ENCODE measurements at places on chromosomes 3 and 15. TPM values are rescaled to one million over a fixed set of nuclear protein-coding genes. Genes with fewer than 3 reads are reported as not detected.
A peak's percentile ranks its signal among the peaks of the same experiment; 100 is the strongest.

The NUP210 gene
- 202 TPM for total RNA-seq

The ATG7 gene
- 40.0 TPM for total RNA-seq

The SEMA6D gene
- not detected for total RNA-seq

GRCh38 chr15:94040541-94041248 lies 190.7 kb upstream of the MCTP2 start:
- no peaks in the 10 kb centered on the region for H3K27me3 ChIP-seq
- H3K36me3 ChIP-seq = no peaks in the 10 kb centered on the region

- H3K4me1 ChIP-seq = no peaks in the 10 kb centered on the region
- H3K27ac ChIP-seq = no peak overlapping the region
- no peak overlapping the region for H3K4me3 ChIP-seq
- no peak for DNase-seq
Measured at GRCh38 chr3:20326541-20326940, 140.5 kb upstream of the SGO1 start.

GRCh38 chr3:146830231-146830630 lies 225.1 kb upstream of the PLSCR5 start:
- H3K27ac ChIP-seq = no peak overlapping the region
- H3K4me1 ChIP-seq = no peaks in the 10 kb centered on the region
- DNase-seq = no peak
- no peak overlapping the region for H3K4me3 ChIP-seq
- H3K27me3 ChIP-seq = no peaks in the 10 kb centered on the region
- no peaks in the 10 kb centered on the region for H3K36me3 ChIP-seq

The ZNF774 gene
- total RNA-seq = 0.60 TPM

- H3K27ac ChIP-seq = no peak overlapping the region
- H3K36me3 ChIP-seq = no peaks in the 10 kb centered on the region
- no peaks in the 10 kb centered on the region for H3K27me3 ChIP-seq
Measured at GRCh38 chr15:54675241-54675640, 521.5 kb downstream of the RSL24D1 start.

DNA sequence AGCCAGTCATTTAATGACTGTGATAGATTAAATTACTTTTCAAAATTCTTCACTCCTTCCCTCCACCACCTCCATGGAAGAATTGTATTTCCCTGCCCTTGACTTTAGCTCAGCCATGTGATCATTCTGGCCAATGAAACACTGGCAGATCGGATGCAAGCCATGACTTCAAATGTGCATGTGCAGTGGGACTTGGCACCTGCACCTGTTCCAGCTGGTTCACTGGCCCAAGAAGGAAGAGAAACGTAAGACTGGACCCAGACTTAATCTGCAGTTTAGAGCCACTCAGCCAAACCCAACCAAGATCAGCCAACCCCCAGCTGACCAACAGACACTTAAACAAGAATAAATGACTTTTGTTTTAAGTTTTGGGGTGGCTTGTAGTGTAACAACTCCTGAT lies 11.8 kb downstream of the DPH3 start:
- DNase-seq = no peak
- H3K36me3 ChIP-seq = no peaks in the 10 kb centered on the region
- no peak overlapping the region for H3K27ac ChIP-seq
- H3K27me3 ChIP-seq = no peaks in the 10 kb centered on the region
- H3K4me3 ChIP-seq = no peak overlapping the region

GRCh38 chr15:63836579-63836978 lies 2.8 kb upstream of the HERC1 start:
- H3K36me3 ChIP-seq = peaks cover 6% of the 10 kb centered on the region
- DNase-seq = no peak
- peaks cover 28% of the 10 kb centered on the region for H3K4me1 ChIP-seq
- H3K27ac ChIP-seq = no peak overlapping the region
- H3K4me3 ChIP-seq = no peak overlapping the region

- H3K4me3 ChIP-seq = no peak overlapping the region
- no peak overlapping the region for H3K27ac ChIP-seq
- no peaks in the 10 kb centered on the region for H3K36me3 ChIP-seq
- no peaks in the 10 kb centered on the region for H3K4me1 ChIP-seq
Measured at GRCh38 chr3:63818282-63819150, 583 bp upstream of the C3orf49 start.

- H3K27me3 ChIP-seq = peaks cover 34% of the 10 kb centered on the region
- H3K4me3 ChIP-seq = no peak overlapping the region
- no peaks in the 10 kb centered on the region for H3K36me3 ChIP-seq
Measured at GRCh38 chr3:186154641-186155040, 45.8 kb upstream of the ETV5 start.

DNA sequence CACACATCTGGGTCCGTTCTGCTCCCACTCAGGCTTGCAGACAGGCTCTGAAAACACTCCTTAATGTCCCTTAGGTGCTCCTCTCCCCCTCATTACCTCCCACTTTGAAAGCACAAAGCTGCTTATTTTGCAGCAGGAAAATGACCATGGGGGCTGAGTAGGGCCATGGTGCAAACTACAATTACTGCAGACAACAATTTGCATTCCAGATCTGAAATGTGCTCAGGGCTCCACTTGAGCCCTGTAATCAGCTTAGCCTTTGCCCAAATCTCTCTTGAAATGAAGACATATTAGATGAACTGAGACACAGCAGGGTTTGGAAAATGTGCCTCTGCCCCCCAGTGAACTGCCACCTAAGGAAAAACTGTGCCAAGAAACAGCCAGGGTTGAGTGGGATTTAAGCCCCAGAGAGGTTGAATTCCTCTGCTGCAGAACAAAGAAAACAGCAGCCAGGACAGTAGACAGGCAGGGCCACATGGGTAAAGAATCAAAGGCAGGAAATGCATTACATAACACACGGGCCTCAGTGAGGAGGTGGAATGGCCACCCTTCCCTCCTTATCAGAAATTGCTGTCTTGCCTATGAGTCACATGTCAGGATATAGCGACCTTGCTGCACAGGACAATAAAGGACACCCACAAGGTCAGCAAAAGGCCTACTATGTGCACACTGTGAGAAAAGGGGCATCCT lies 126.8 kb upstream of the ARHGEF3 start:
- peak overlapping the region; percentile 73 for H3K27ac ChIP-seq
- peak; percentile 49 for DNase-seq
- H3K4me1 ChIP-seq = peaks cover 76% of the 10 kb centered on the region
- no peaks in the 10 kb centered on the region for H3K27me3 ChIP-seq

GRCh38 chr15:59380902-59381610 lies 8.4 kb upstream of the MYO1E start:
- peaks cover 8% of the 10 kb centered on the region for H3K27me3 ChIP-seq
- peaks cover 10% of the 10 kb centered on the region for H3K36me3 ChIP-seq
- H3K4me1 ChIP-seq = peaks cover 43% of the 10 kb centered on the region
- H3K4me3 ChIP-seq = no peak overlapping the region
- H3K27ac ChIP-seq = no peak overlapping the region

- peaks cover 3% of the 10 kb centered on the region for H3K27me3 ChIP-seq
- H3K27ac ChIP-seq = peak overlapping the region; percentile 93
- DNase-seq = no peak
- peak overlapping the region; percentile 88 for H3K4me3 ChIP-seq
- peaks cover 20% of the 10 kb centered on the region for H3K4me1 ChIP-seq
- H3K36me3 ChIP-seq = no peaks in the 10 kb centered on the region
Measured at GRCh38 chr15:75759416-75760130, 46.9 kb upstream of the CSPG4 start.

DNA sequence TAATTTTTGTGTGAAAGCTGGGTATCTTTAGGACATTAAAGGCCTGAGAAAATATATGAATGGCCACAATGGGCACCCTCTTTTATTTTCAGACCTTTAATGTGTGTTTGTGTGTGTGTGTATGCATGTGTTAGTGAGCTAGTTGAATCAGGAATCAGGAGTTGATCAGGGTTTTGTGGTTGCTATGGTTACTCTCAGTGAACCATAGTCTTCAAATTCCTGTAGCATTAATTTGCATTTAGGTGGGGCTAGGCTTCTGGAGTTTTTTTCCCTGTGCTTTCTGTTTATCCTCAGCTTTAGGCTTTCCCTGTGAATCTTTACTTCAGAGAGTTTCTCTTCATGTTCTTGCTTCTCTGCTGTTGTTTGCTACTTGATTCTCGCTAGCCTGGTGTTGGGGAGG lies 122.0 kb upstream of the ONECUT1 start:
- peaks cover 2% of the 10 kb centered on the region for H3K27me3 ChIP-seq
- H3K4me3 ChIP-seq = no peak overlapping the region
- DNase-seq = no peak
- H3K4me1 ChIP-seq = no peaks in the 10 kb centered on the region
- H3K36me3 ChIP-seq = no peaks in the 10 kb centered on the region

The RTP1 gene
- not detected for total RNA-seq

The PLA2G4F gene
- not detected for total RNA-seq

DNA sequence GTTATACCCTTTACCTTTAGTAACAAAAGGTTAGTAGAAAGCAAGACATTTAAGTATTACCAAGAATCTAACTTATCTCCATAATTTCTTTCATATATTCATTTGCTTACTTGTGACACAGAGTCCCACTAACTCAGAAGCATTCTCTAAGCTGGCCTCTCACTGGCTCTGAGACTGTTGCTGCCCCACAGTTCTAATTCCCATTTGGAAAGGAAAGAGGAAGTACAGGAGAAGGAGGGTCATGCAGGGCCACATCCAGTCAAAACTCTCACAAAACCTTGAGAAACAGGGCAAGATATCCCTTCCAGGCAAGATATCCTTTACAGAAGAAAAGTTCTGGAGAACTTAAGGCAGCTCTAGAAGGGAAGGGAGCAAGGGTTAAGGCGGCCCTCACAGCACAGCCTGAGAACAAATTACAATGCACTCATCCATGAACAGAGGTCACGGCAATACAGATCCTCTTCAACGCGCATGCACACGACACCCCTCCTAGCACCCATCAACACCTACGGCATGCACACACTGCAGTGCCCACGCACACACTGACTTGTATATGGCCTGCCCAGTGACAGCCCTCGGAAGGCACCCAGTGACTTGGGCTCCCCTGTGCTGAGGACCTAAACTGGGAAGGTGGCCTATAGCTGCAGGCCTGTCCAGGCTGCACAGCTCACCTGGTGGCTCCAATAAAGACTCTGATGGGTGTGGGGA lies 13.0 kb upstream of the MYO5C start:
- H3K27me3 ChIP-seq = no peaks in the 10 kb centered on the region
- DNase-seq = no peak
- H3K36me3 ChIP-seq = peaks cover 15% of the 10 kb centered on the region
- peaks cover 6% of the 10 kb centered on the region for H3K4me1 ChIP-seq
- no peak overlapping the region for H3K4me3 ChIP-seq

The PTPRG gene
- total RNA-seq = not detected

- no peaks in the 10 kb centered on the region for H3K36me3 ChIP-seq
- no peak overlapping the region for H3K27ac ChIP-seq
- no peaks in the 10 kb centered on the region for H3K27me3 ChIP-seq
Measured at GRCh38 chr3:73324203-73325155, 263.0 kb downstream of the EBLN2 start.

The CRTC3 gene
- total RNA-seq = 64.9 TPM

DNA sequence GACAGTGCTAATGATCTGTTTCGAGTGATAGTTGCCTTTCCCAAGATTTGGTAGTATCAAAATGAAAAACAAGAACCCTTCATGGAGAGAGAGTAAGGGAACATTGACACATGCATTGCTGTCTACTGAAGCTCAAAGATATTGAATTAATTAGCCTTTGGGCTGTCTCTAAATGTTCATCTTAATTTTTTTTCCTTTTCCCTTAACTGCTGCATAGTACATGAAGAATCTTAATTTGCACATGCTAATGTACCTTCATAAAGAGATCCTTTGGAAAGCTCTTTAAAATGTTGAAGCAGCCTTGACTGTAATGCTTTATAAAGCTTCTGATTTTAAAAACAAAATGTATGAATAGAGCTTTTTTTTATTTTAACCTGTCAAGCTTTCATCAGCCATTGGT lies 452.2 kb downstream of the TUSC7 start:
- no peak overlapping the region for H3K27ac ChIP-seq
- H3K4me1 ChIP-seq = no peaks in the 10 kb centered on the region
- no peak for DNase-seq
- no peak overlapping the region for H3K4me3 ChIP-seq

- no peak overlapping the region for H3K4me3 ChIP-seq
- H3K4me1 ChIP-seq = peaks cover 14% of the 10 kb centered on the region
- H3K27me3 ChIP-seq = peaks cover 4% of the 10 kb centered on the region
- no peak for DNase-seq
- no peaks in the 10 kb centered on the region for H3K36me3 ChIP-seq
Measured at GRCh38 chr3:36957063-36957462, 12.2 kb upstream of the TRANK1 start.

- no peaks in the 10 kb centered on the region for H3K36me3 ChIP-seq
- H3K4me1 ChIP-seq = no peaks in the 10 kb centered on the region
- H3K4me3 ChIP-seq = no peak overlapping the region
- DNase-seq = no peak
- H3K27me3 ChIP-seq = peaks cover 8% of the 10 kb centered on the region
Measured at GRCh38 chr15:94105760-94106159, 125.6 kb upstream of the MCTP2 start.

GRCh38 chr3:132624790-132625189 lies 27.7 kb downstream of the ACKR4 start:
- H3K27me3 ChIP-seq = no peaks in the 10 kb centered on the region
- peaks cover 20% of the 10 kb centered on the region for H3K36me3 ChIP-seq
- H3K27ac ChIP-seq = no peak overlapping the region
- no peak for DNase-seq
- peaks cover 5% of the 10 kb centered on the region for H3K4me1 ChIP-seq

GRCh38 chr3:29643034-29643425 lies 362.2 kb downstream of the RBMS3 start:
- peaks cover 2% of the 10 kb centered on the region for H3K27me3 ChIP-seq
- no peak overlapping the region for H3K27ac ChIP-seq
- no peaks in the 10 kb centered on the region for H3K36me3 ChIP-seq

DNA sequence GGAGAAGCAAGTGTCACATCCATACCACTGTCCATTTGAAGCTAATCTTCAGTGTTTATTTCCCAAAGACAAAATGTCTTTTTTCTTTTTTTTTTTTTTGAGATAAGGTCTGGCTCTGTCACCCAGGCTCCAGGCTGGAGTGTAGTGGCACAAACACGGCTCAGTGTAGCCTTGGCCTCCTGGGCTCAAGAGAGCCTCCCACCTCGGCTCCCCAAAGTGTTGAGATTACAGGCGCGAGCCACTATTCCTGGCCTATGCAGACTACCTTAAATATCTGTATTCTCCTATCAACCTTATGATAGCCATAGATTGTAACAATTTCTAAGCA lies 27.7 kb upstream of the VPS33B start:
- peaks cover 39% of the 10 kb centered on the region for H3K27me3 ChIP-seq
- no peak overlapping the region for H3K4me3 ChIP-seq
- peaks cover 25% of the 10 kb centered on the region for H3K4me1 ChIP-seq
- no peaks in the 10 kb centered on the region for H3K36me3 ChIP-seq

- H3K4me3 ChIP-seq = peak overlapping the region; percentile 78
- no peak for DNase-seq
- H3K4me1 ChIP-seq = peaks cover 20% of the 10 kb centered on the region
- peaks cover 11% of the 10 kb centered on the region for H3K36me3 ChIP-seq
- H3K27ac ChIP-seq = no peak overlapping the region
- no peaks in the 10 kb centered on the region for H3K27me3 ChIP-seq
Measured at GRCh38 chr3:36943601-36944000, 1.3 kb downstream of the TRANK1 start.

DNA sequence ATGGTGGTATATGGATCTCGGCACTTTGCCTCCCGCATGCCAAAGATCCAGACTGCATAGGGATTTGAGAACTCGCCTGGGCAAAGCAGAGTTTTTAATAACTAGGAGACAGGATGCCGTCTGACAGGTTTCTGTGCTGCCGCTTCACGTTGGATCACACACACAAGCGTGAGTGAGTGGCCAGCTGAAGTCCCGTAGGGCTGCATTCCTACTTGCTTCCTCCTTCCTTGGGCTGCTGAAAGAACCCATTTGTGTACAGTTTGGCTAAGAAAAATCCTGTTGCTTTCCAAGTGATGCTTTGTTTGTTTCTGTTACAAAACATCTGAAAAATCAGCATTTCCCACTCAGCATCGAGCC lies 604.3 kb upstream of the CFAP20DC start:
- H3K4me3 ChIP-seq = no peak overlapping the region
- peaks cover 9% of the 10 kb centered on the region for H3K36me3 ChIP-seq
- H3K27ac ChIP-seq = no peak overlapping the region

GRCh38 chr3:105653166-105653565 lies 215.6 kb downstream of the CBLB start:
- no peak for DNase-seq
- H3K4me3 ChIP-seq = no peak overlapping the region
- H3K36me3 ChIP-seq = peaks cover 22% of the 10 kb centered on the region
- no peak overlapping the region for H3K27ac ChIP-seq
- peaks cover 8% of the 10 kb centered on the region for H3K27me3 ChIP-seq
- no peaks in the 10 kb centered on the region for H3K4me1 ChIP-seq

Data from activated CD8-positive, alpha-beta T cell treated with anti-CD3 and anti-CD28 coated beads, Interleukin-2, amount 10 ng/mL, durations not matched to agents 7 days and 5 days (primary cell).